ENCODE measurements at places on chromosomes 4 and X.
A peak's percentile ranks its signal among the peaks of the same experiment; 100 is the strongest.

DNA sequence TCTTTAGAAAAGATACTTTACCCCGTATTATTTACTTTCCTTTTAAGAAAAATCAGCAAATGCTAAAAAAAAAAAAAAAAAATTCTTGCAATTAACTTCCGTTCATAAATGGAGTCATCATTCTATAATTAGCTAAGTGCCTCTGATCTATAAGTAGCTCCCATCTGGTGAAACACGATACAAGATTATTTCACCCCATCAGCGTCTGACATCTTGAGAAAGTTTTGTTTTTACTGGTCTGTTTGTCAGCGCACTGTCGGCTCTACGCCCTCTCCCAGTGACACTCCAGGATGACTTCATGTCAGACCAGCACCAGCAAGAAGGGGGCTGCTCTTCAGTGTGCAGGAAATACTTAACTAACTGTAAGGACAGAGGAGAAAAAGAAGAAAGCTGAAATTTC is 108.3 kb downstream of the AFAP1 start:
- DNase-seq = peak; percentile 61

GRCh38 chr4:151114338-151114737 is 14.9 kb downstream of the RPS3A start:
- no peak for DNase-seq

DNA sequence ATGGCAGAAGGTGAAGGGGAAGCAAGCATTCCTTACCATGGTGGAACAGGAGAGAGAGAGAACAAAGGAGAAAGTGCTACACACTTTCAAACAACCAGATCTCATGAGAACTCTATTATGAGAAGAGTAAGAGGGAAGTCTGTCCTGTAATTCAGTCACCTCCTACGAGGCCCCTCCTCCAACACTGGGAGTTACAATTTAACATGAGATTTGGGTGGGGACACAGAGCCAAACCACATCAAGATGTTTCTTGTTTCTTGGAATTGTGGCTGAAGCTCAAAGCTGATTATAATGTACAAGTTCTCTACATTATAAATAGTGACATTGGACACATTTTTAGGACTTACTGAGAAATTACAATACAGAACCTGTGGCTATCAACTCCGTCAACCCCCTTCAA is 29.5 kb upstream of the TAPT1 start:
- DNase-seq = no peak

DNA sequence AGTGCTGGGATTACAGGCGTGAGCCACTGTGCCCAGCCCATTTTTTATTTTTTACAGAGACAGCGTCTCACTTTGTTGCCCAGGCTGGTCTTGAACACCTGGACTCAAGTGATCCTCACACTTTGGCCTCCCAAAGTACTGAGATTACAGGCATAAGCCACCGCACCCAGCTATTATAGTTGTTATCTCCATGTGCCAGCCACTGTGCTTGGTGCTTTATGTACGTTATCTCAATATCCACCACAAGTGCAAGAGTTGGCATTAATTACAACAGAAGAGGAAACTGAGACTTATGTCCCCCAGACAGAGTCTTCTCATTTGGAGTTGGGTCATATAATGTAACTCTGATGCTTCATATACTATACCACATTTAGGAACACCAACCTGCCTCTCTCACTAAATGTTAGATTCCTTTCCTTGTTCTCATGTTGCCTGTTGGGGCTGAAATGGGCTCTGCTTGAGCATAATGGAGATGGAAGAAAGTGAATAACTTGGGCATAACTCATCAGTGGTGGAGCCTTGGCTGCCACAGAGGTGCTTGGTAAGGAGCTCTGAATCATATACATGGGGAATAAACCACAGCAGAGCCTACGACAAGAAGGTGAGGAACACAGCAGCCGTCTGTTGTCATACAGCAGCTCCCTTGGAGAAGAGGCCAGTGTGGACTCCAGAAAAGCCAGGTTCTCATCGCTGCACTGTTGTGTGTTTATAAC is 84.3 kb downstream of the SPRY1 start:
- peak; percentile 28 for DNase-seq

DNA sequence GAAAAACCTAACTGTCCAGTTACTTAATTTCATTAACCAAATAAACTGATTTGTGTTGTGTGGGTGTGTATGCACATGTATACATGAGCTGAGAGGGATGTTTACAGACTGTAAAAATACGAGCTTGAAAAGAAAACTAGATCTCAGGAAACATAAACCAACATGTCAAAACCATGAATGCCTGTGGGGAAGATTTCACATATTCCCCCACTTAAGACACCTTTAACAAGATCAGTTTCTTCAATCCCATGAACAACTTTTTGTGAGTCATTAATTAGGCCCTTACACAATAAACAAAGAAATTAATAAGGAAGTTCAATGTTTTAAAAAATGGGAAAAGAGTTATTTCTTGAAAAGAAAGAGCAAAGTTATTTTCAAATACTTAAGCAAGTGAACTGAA is 170.8 kb downstream of the ZNF674 start:
- no peak for DNase-seq

- DNase-seq = no peak
Observed at GRCh38 chr4:42871671-42872290, 20.7 kb upstream of the GRXCR1 start.

Measured in fibroblast of skin of left biceps (primary cell).